Stimulated activated CD8-positive, alpha-beta memory T cell treated with anti-CD3 and anti-CD28 coated beads, Interleukin-7, amount 100 ng/mL, for 24 hours (primary cell): ENCODE measurements at places on chromosomes 3 and 15.

GRCh38 chr3:41346698-41347270, 147.5 kb downstream of the CTNNB1 start:
- DNase-seq: no peak

DNA sequence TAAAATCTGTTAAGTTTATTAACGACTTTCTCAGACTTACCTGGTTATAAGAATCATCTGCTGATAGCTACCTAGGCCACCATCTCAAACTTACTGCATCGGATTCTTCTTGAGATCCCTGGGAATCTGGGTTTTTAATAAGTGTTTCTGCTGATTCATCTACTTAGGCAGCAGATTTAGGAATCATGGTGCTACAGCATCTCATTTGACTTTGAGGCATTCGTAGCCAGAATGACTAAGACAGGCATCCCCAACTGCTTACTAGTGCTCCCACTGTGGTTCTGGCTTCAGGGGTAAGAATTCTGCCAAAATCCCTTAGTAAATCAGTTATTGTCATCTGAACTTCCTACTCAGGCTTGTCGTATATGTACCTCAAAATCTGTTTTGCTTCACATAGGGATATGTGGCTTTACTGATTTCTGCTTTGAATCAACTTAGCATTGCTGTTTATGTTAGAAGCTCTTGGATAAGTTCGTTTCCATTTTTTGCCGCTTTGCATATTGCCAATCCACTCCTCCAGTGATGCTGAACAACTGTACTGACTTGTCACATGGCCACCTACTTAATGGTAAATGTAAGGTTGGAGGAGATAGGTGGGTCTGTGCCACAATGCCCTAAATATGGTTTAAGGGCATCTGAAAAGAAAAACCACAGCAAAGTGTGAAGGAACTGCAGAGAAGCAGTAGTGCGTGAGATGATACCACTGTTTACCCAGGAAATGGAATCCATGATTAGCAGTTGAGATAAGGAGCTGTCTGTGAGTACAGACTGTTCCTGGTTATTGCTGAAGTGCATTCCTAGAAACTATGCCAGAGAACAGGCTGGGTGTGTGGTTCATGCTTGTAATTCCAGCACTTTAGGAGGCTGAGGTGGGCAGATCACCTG, 60.3 kb downstream of the MAP6D1 start:
- DNase-seq: no peak

GRCh38 chr3:95289295-95289694, 1226.4 kb downstream of the NSUN3 start:
- no peak for DNase-seq

GRCh38 chr15:41881550-41881919, 12.3 kb downstream of the SPTBN5 start:
- no peak for DNase-seq

GRCh38 chr3:182484682-182485081, 308.6 kb upstream of the ATP11B start:
- DNase-seq: no peak

DNA sequence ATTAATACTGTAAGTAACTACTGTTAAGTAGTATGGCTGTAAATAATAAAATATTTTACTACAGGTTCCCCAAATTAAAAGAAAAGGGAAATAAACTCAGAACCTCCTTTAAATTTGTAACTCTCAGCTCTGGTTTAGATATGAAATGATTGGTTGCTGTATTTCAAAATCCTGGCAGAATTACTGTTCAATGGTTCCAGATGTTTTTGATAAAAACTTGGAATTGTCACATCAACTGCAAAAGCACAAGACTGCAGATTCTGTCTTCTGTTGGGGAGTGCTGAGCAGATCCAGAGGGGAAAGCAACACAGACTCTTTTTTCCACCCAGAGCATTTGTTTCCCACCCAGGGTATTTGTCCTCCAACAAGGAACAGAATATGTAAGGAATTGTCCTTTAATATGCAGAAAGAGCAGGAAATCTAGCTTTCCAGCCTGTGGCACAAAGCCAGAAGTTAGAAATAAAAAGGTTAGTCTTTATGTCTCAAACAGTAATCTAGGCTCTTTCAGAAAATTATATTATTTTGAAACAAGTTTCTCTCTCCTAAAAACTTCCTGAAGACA, 178.1 kb downstream of the KLHL25 start:
- no peak for DNase-seq

DNA sequence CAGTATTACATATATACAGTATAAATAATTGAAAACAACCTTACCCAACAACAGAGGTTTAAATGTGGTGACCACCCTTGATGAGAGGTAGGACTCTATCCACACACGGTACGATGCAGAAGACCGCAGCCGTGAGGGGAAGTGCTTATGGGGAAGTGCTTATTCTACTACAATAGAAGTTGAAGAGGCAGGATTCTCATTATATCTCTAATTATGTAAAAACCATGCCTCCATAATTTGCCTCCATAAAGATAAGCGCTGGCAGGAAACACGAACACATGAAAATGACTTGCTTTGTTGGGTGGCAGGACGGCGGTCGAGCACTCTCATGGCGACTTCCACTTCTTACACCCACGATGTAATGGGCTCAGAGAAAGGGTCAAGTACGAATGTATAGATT, 7.2 kb upstream of the MUC13 start:
- no peak for DNase-seq

GRCh38 chr3:171936191-171936841, 93.2 kb downstream of the TMEM212 start:
- DNase-seq: no peak

DNA sequence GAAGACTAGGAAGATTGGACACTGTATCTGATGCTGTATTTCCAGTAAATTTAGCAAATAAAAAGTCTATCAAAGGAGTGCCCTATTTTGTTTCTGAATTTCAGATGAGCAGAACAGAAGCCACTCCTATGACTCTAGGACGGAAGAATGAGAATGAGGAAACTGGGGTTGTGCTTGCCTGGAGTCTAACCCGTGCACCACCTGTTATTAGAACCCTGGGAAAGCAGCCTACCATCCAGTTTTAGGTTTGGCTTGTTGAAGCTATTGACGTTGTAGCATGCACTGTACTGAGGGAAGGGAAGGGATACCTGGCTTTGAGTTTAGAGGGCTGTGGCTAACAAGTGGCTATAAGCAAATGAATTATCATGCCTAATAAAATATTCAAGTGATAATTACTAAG, 318.5 kb downstream of the SLC9A9 start:
- no peak for DNase-seq

GRCh38 chr15:25057574-25057973, 102.8 kb downstream of the SNRPN start:
- DNase-seq: no peak

- DNase-seq: no peak
Observed at GRCh38 chr3:63967675-63968611, 55.4 kb downstream of the PSMD6 start.

GRCh38 chr3:42314411-42314810, 48.4 kb upstream of the CCK start:
- no peak for DNase-seq

DNA sequence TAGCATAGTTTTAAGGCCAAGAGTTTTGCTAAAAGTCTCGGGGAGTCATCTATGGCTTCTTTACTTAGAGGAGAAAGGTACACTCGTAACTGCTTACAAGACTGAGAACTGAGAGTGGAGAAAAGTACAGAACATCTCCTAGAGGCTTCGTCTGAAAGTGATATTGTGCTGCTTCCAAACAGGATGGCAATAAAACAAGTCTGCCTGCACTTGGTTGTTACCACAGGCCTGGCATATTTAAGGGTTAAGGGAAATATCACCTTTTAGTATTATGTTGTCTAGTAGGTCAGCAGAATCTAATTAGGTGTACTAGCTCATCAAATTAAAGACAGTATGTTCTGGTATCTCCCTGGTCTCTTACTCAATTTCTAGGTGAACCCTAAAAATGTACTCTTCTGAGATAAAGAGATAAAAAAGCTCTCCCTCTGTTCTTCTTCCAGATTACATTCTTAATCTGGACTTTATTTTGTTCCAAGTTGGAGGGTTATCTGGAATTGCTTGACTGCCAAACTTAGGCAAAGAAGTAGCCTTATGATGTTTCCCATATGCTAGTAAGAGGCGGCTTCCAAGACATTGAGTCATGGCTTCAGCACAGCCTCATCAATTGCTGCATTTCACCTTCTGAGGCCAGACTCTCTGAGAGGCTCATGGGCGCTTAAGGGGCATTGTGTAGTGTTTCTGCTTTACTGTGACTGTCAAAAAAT, 181.3 kb downstream of the LSAMP start:
- DNase-seq: no peak

GRCh38 chr3:53998980-53999379, 107.3 kb upstream of the SELENOK start:
- DNase-seq: no peak

- no peak for DNase-seq
Observed at GRCh38 chr3:101303089-101303731, 17.2 kb downstream of the IMPG2 start.

- DNase-seq: no peak
Observed at GRCh38 chr3:65168547-65168946, 480.7 kb upstream of the ADAMTS9 start.

GRCh38 chr3:129104051-129104450, 17.6 kb downstream of the RAB43 start:
- DNase-seq: no peak

- DNase-seq: no peak
Observed at GRCh38 chr3:112000966-112001365, 2.2 kb downstream of the TAGLN3 start.
